ENCODE measurements at places on chromosomes 16 and 17.

- peak; percentile 71 for DNase-seq
Measured at GRCh38 chr16:59058250-59058649, 324.1 kb upstream of the GOT2 start.

DNA sequence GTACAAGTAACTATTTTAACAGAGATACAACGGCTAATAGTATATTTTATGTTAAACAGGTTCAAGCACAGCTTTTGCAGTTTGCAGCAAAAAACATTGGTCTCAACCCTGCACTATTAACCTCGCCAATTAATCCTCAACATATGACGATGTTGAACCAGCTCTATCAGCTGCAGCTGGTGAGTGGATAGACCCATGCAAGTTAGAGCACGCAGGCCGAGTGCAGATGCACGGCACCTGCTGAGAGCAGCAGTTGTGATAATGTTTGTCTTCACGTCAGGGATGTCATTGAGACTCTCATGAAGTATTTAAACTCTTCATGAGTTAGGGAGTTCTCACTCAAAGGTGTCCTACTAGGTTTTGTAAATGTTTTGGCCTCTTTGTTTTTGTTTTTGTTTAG lies 45.6 kb downstream of the TMC6 start:
- no peak for DNase-seq

DNA sequence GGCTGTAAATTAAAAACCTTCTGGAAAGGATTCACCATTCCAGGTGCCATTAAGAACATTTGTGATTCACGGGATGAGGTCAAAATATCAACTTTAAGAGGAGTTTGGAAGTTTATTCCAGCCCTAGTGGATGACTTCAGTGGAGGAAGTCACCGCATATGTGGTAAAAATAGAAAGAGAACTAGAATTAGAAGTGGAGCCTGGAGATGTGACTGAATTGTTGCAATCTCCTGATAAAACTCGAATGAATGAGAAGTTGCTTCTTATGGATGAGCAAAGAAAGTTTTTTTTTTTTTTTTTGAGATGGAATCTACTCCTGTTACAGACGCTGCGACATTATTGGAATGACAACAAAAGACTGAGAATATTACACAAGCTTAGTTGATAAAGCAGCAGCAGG lies 26.7 kb downstream of the CCL4 start:
- DNase-seq: peak; percentile 57

- no peak for DNase-seq
Measured at GRCh38 chr16:72066747-72067146, 3.7 kb downstream of the HPR start.

- DNase-seq: no peak
Measured at GRCh38 chr16:1723450-1724147, 17.6 kb downstream of the MAPK8IP3 start.

DNA sequence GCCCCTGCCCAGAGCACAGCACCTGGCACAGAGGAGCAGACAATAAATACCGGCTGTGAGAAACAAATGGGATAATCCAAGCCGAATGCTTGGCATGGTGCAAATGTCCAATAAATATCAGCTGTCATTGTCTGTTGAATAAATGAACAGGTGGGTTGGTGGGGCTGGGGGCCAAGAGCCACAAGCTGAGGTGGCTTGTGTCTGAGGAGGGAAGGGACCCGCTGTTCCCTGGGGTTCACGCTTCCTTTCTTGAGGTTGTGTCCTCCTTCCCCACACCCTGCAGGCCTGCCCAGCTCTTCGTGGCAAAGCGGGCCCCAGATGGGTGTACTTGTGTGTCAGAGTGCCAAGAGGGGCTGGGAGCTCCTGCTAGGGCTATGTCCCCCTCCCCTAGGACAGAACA lies 38.6 kb downstream of the ARHGAP27 start:
- DNase-seq: no peak

DNA sequence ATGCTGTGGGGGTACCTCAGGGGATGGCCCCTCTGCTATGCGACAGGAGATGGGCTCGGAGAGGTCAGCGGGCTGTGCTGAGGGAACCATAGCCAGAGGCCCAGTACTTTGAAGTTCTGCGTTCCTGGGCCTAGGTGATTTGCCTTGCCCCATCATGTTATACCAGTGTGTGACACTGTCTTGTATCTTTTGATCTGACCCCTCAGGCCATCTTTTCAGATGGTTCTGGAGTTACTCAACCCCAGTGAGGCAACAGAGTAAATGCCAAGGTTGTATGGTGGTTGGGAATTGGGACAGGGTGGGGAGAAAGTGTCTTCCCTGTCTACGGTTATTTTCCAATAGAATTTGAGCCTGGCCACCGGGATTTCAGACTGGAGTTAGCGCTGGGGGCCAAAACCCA lies 8.5 kb downstream of the MSI2 start:
- no peak for DNase-seq

DNA sequence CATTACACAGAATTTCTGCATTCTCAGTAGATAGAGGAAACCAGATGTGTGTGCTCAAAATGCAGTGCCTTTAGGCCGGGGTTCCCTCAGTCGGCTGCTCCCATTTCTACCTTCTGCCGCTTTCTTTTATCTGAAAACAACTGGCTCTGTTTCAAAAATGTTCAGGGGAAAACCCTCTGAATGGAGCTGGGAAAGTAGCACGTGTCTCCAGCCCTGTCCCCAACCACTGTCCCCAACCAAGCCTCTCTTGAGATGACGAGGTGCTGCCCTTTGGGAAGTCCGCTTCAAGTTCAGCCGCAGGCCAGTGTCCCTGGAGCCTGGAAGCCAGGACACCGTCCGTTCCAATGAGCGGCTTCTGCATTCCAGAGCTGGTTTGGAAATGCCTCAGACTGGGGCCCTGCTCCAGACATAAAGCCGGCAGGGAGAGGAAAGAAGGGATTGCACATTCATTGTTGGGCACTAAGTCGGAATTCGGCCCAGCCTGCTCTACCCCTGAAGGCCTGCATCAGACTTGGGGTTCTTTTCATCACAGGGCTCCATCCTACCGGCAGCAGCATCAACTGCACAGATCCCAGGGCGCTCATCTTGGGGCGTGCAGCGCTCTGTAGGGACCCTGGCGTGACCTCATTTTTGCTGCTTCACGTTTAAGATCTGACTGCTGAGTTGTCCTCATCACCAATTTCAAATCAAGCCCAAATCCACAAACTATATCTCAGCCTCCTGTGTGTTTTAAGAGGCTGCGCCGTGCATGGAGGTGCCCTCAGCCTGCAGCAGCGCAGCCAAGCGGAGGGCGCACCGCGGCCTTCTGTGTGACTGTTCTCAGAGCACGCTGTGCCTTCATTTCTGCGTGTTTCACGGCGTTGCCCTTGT lies 111.3 kb downstream of the BANP start:
- no peak for DNase-seq

DNA sequence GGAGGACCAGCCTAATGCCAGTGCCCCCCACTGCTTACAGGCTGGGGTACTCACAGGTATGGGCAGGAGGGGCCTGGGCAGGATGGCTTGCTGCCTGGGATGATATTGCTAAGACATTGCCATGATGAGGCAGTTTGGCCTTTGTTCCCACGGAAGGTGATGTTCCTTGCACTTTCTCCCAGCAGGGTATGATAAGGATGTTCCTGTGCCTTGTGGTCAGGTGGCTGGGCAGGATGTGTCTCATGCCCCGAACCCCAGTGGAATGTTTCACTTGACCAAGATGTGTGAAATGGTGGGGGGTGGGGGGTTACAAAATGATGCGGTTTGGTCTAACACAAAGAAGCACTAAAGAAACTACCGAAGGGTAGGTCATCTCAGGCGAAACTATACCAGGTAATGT lies 337.8 kb upstream of the ZFHX3 start:
- no peak for DNase-seq

DNA sequence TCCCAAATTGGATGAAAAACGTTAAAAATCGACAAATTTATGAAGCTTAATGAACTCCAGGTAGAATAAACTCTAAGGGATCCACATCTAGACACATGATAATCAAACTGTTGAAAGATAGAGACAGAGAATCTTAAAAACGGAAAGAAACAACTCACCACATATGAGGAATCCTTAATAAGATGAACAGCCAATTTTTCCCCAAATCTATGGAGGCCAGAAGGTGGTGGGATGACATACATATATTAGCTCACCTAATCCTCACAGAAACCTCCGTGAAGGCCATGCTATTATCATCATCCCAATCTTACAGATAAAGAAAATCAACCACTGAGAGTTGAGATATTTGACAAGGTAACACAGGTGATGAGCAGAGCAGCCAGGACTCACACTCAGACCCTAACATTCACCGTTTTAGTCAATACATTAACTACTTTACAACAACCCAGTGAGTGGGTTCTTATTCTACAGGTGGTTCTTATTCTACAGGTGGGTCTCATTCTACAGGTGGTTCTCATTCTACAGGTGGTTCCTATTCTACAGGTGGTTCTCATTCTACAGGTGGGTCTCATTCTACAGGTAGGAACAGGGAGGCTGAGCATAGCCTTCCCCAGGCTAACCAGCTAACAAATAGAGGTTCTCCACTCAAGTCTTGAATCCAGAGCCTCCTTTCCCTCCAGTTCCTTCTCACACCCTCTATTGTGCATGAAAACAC lies 4.8 kb downstream of the CACNG1 start:
- DNase-seq: no peak

DNA sequence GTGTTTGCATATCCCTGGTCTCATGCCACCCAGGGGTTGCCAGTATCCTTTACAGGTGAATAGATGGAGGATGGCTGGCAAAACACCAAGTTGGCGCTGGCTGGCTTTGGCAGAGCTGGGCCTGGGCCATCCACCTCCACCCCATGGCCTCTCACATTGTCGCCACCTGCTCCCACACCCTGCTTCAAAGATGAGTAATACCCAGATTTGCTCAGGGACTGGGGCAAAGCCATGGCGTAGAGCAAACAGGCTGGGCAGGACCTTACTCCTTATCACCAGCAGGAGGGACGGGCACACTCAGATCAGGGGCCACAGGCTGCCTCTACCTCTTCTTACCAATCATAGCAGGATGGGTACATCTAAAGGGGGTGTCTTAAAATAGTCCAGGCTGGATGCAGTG lies 24.3 kb downstream of the PLA2G10 start:
- no peak for DNase-seq

DNA sequence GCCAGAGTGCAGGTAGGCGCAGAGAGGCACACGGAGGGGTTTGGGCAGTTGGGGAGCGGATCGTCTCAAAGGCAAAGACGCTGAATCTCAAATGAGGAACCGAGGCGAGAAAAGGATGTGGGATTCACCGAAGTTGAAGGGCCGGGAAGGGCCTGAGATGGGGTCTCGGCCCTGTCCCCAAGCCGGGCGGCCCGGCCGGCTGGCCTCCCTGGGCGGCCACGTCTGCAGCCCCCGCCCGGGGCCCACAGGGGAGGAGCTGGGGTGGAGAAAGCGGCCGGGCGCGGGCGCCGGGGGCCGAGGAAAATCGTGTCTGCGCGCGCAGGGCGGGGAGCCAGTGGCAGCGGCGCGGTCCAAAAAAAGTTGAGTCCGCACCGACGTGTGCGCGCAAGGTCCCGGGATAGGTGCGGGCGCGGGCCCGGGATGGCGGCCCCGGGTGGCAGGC lies 458 bp downstream of the SLC12A4 start:
- DNase-seq: peak; percentile 18

- DNase-seq: no peak
Measured at GRCh38 chr16:48950184-48950583, 331.5 kb downstream of the CBLN1 start.

GRCh38 chr17:3919123-3919624 lies 2.9 kb upstream of the P2RX1 start:
- no peak for DNase-seq

- peak; percentile 86 for DNase-seq
Measured at GRCh38 chr16:75288596-75289120, 37.2 kb upstream of the BCAR1 start.

GRCh38 chr17:66364990-66365490 lies 62.6 kb downstream of the PRKCA start:
- no peak for DNase-seq

DNA sequence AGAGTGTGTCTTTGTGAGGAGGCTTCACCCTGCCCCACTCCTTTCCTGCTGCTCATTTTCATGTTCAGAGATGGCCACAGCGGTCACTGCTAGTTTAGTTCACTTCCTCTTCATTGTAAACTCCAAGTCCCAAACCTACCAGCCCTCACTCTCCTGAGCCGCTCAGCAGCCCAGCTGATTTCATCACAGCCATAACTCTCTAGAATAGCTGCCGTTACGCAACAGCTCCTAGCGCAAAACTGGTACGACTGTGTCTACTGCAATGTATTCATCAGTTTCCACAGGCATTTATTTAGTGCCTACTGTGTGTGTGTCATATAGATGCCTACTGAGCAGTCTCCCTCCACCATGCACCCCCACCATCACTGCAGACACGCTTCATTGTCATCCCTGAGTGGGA lies 233.5 kb upstream of the RPL38 start:
- peak; percentile 88 for DNase-seq

- DNase-seq: peak; percentile 44
Measured at GRCh38 chr16:72125635-72126428, 32.2 kb downstream of the DHX38 start.

DNA sequence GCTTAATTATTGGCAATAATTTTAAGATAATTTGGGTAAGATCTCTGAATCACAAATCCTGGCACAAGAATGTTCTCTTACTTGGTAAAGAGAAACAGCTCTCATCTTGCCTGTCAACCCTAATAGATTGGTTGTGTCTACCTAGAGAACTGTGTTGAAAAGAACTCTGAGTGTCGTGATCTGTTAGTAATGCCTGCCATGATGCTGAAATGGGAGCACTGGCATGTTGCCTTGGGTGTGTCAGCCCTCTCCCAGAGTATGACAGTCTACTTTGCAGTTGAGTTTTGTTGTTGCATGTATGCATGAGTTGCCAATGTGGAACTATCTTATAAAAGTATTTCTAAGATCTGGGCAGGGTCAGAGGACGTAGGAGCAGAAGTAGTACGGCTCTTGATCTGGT lies 221.4 kb downstream of the MAF start:
- no peak for DNase-seq

- peak; percentile 92 for DNase-seq
Measured at GRCh38 chr17:38349097-38349730, 2.4 kb upstream of the SOCS7 start.

DNA sequence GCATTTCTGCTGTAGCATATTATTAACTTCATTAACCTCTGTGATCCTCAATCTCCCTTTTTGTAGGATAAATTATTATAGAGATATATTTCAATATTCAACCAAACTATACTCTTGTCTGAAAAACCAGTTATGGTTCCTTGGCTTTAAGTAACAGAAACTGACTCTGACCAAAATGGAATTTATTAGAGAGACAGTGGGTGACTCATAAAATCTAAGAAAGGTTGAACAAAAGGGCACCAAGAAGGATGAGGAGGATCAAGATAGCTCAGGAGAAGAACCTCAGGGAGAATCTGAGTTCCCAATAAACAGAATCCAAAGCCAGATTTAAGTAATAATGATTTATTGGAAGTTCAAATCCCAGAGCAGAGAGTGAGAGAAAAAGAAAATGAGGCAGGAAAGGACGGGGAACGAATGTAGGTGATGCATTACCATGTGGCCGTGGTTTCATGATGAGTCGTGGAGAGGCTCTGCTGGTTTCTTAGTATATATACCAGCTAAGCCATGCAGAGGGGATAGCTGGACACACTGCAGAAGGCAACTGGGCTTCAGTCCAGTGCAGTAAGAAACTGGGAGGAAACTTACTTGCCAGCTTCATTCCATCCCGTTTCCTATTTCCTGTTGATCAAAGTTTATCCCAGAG lies 151.5 kb upstream of the GOT2 start:
- DNase-seq: no peak

GRCh38 chr17:66533572-66533971 lies 231.2 kb downstream of the PRKCA start:
- no peak for DNase-seq

GRCh38 chr17:45719335-45720071 lies 64.6 kb upstream of the CRHR1 start:
- no peak for DNase-seq

- DNase-seq: no peak
Measured at GRCh38 chr16:31880322-31880979, 6.8 kb downstream of the ZNF267 start.
